ENCODE measurements at places on chromosomes 12 and 14.

DNA sequence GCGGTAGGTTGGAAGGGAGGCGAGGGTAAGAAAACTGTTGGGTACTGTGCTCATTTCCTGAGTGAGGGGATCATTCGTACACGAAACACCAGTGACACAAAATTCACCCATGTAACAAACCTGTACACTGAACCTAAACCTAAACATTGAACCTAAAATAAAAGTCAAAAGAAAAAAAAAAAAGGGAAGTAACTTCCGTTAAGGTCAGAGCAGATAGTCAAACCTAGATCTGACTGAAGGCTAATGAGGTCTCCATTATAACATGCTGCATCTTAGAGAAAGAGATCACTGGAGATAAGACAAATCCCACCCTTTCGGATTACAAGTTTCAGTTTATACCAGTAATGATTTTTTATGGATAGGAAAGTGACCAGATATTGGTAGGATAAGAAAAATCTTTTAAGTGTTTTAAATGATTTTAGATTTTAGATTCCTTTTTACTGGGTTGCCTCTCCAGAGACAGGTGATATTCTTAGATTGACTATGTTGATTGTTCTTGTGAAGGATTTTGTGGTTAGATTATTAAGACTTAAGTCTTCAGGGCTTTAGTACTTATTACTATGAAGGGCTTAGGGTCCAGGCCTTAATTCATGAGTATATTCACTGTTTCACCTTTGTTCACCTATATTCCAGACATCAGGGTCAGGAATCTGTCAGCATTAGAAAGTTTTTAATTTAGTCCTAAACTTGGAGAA is 11.2 kb upstream of the NCKAP1L start:
- DNase-seq, result no peak

DNA sequence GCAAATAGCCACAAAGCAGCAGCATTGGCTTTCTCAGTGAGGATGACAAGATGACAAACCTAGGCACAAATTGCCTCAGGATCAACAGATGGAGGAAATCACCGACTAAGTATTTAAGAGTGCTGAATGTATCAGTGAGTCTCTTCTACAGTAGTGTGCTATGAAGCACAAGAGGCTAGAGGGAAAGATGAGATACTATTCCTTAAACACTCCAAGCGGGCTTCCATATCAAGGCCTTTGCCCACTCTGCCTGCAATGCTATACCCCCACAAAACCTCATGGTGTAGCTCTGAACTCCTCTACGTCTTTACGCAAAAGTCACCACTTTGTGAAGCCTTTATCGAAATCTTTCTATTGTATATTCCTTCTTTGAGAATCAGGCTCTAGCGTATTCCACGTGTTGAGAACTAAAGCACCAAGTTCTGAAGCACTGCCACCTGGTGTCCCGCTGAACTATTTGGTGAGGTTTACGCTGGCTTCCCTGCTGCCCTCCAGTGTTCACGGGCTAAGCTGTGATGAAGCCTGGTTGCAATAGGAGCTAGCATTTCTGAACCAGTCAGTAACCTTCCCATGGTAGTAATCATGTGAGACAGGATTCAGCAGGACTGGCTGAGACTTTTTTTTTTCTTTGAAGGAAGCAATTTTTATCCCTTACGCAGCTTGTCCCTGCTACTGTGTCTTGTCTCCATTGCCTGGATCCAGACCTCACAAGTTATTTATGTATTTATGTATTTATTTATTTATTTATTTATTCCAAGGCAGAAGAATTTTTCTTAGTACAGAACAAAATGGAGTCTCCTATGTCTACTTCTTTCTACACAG is 426.5 kb upstream of the OR4E1 start:
- peak; percentile 44 for DNase-seq

- no peak for DNase-seq
Observed at GRCh38 chr14:40122968-40123648, 690.9 kb upstream of the FBXO33 start.

DNA sequence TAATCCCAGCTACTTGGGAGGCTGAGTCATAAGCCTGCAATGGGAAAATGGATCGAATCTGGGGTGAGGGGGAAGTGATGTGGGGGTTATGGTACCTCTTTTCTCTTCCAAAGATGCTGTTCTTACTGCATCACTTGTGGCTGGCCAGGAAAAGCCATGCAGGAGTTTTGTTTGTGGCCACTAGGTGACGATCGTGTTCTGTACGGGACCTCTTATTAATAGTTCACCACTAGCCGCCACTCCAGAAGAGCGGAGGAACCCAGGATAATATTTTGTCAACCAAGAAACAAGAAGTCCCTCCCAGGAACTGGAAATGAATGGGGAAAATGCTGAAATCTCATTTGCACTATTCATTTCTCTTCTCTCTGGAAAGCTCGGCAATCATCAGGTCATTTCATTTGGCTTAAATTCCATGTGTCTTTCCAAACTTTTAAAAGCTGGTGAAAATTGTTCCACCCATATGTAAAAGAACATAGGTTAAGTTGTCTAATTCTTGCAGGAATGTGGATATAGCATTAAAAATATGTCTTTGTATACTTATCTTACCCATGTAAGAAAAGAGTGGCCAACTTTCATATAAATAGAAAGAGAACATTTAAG is 8.9 kb downstream of the GPR65 start:
- peak; percentile 54 for DNase-seq

GRCh38 chr14:70654632-70655031 is 12.9 kb downstream of the TTC9 start:
- DNase-seq, result no peak

- no peak for DNase-seq
Observed at GRCh38 chr14:82689948-82690347, 1156.3 kb upstream of the SEL1L start.

DNA sequence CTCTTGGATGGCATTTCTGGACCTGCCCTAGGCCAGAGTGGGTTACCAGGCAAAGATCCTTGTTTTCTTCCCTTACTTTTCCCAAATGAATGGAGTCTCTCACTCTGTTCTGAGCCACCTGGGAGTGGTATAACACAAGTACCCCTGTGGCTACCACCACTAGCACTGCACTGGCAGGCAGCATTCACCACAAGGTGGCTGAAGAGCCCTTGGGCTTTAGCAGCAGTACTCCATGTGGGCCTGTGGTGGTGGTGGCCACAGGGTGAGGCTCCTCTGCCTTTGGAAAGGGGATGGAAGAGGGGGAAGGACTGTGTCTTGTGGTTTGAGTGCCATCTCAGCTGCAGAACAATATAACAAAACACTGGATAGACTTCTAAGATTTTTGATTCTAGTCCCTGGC is 38.1 kb upstream of the LMNTD1 start:
- no peak for DNase-seq

- peak; percentile 44 for DNase-seq
Observed at GRCh38 chr12:105382771-105383622, 52.5 kb downstream of the C12orf75 start.

GRCh38 chr12:122079532-122080081 is 1.1 kb downstream of the MLXIP start:
- no peak for DNase-seq

Measured in SHP77 (cell line).